ENCODE measurements at places on chromosomes 3 and 15.
A peak's percentile ranks its signal among the peaks of the same experiment; 100 is the strongest.

DNA sequence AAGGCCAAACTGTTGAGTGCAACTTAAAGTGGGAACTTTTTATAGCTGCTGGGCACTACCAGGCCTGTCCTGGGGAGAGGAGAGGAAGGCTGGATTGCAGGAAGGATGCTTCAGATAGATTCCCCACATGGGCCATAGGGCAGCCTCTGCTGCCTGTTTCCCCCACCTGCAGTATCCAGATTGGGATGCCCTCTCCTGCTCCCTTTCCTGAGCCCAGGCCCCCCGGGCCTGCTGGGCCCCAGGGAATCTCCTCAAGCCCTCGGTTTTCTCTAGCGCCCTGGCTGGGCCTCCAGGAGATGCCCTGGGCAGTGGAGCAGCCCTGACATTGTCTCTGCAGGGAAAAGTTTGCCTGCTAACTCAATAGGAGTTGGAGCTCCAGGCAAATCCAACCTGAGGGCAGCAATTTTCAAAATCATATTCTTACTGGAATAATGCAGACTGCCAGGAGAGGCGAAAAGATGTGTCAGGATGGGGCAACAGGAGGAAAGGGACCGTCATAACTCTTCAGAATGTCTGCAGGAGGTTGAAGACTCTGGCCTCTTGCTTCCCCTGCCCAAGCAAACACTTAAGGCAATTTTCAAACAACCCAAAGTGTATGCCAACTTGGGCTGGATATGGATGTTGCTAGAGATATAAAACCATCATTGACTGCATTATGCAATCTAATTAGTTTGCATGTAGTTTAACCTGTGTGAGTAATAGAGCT lies 4.4 kb downstream of the NR2F2 start:
- peaks cover 4% of the 10 kb centered on the region for H3K4me1 ChIP-seq
- peak overlapping the region; percentile 67 for H3K4me3 ChIP-seq
- H3K27ac ChIP-seq: peak overlapping the region; percentile 99
- no peak for DNase-seq
- no peaks in the 10 kb centered on the region for H3K36me3 ChIP-seq
- no peaks in the 10 kb centered on the region for H3K27me3 ChIP-seq

GRCh38 chr3:52433328-52433995 lies 11.4 kb downstream of the SEMA3G start:
- no peak overlapping the region for H3K4me3 ChIP-seq
- H3K27me3 ChIP-seq: no peaks in the 10 kb centered on the region
- H3K27ac ChIP-seq: peak overlapping the region; percentile 19
- peaks cover 50% of the 10 kb centered on the region for H3K4me1 ChIP-seq

DNA sequence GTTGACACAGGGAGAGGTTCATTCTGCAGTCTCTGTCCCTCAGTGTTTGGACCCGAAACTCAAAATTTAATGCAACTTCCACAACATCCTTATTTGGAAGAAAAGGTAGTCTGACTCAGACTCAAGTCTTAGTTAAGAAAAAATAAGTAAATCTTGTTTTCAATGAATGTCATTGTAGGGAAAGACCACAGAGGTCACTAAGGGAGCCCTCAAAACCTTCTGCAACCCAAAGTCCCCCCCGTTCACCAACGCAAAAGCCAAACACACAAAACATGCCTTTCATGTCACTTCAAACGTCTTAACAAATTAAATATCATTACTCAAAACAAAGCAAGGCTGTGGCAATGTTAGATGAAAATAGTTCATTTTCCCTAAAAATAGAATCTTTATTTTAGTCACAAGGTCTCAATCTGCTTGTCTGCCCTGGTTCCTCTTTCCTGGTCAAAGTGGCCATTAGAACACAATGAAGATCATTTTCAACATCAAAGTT lies 20.9 kb upstream of the SSUH2 start:
- DNase-seq: no peak
- H3K36me3 ChIP-seq: no peaks in the 10 kb centered on the region
- H3K27me3 ChIP-seq: no peaks in the 10 kb centered on the region
- H3K27ac ChIP-seq: no peak overlapping the region

DNA sequence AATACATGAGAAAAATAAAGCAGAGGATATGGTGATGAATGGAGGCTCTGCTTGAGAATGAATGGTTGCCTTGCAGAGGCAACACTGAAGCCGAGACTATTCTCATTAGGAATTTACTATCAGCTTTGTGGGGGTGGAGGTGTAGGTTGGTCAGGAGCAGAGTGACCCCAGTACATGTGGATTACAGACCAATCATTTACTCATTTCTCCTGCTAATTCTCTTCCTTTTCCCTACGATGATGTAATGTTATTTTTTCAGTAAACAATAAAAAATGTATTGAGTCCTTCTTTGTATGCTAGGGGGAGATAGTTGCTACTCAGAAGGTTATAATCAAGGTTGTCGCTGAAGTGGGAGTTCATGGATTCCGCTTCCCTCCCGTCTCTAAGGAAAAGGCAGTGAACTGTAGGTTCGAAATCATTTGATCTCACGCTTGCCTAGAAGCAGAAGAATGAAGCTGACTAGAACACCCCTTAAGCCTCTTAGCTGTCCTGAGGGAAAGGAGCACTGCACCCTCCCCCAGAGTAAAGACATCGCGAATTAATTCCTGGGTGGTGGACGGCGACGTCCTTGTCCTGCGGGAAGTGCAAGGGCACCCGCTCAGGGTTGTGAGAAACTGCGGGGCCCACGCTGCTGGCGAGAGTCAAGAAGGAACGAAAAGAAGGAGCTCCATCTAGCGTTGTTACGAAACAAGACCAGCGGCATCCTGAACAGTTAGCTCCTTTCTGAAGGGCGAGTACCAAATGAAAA lies 213.2 kb upstream of the PFN2 start:
- H3K27ac ChIP-seq: no peak overlapping the region
- H3K4me3 ChIP-seq: peak overlapping the region; percentile 37
- no peaks in the 10 kb centered on the region for H3K27me3 ChIP-seq
- peaks cover 5% of the 10 kb centered on the region for H3K4me1 ChIP-seq

DNA sequence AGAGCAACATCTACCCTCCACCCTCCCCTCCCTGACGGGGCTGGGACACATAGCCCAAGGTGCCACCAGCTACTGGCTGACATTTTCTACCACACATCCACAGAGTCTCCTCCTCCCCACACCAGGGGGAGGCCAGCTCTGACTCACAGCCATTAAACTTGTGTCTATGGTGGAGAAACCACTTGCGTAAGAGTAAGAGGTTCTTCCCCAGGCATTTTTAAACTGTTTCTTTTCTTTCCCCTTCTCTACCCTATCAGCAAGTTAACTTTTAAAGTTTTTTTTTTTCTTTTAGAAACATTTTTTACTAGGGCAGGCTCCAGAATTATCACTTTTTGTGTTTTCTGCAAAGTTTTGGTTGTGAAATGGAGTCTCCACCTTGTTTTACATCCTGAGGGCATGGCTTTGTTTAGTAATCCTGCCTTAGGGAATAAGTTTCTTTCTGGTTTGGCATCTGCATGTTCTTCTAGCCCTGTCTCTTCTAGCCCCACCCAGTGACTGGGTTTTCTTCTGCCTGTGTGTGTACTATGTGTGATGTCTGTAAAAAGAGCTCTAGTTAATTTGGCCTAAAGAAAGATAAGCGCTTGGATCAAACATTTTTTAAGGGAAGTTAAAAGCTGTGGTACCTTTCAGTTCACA lies 148.8 kb upstream of the GADL1 start:
- no peaks in the 10 kb centered on the region for H3K4me1 ChIP-seq
- no peak overlapping the region for H3K4me3 ChIP-seq
- DNase-seq: no peak
- no peaks in the 10 kb centered on the region for H3K36me3 ChIP-seq

GRCh38 chr15:80484333-80484864 lies 80.2 kb downstream of the ARNT2 start:
- H3K4me1 ChIP-seq: peaks cover 40% of the 10 kb centered on the region
- DNase-seq: no peak
- H3K27me3 ChIP-seq: no peaks in the 10 kb centered on the region
- H3K36me3 ChIP-seq: no peaks in the 10 kb centered on the region
- H3K4me3 ChIP-seq: no peak overlapping the region

- no peak overlapping the region for H3K4me3 ChIP-seq
- H3K27ac ChIP-seq: no peak overlapping the region
- H3K27me3 ChIP-seq: no peaks in the 10 kb centered on the region
Observed at GRCh38 chr3:174251681-174252080, 607.5 kb upstream of the NAALADL2 start.

- no peaks in the 10 kb centered on the region for H3K36me3 ChIP-seq
- H3K27ac ChIP-seq: no peak overlapping the region
- no peaks in the 10 kb centered on the region for H3K27me3 ChIP-seq
Observed at GRCh38 chr3:114207768-114208167, 28.9 kb upstream of the DRD3 start.

DNA sequence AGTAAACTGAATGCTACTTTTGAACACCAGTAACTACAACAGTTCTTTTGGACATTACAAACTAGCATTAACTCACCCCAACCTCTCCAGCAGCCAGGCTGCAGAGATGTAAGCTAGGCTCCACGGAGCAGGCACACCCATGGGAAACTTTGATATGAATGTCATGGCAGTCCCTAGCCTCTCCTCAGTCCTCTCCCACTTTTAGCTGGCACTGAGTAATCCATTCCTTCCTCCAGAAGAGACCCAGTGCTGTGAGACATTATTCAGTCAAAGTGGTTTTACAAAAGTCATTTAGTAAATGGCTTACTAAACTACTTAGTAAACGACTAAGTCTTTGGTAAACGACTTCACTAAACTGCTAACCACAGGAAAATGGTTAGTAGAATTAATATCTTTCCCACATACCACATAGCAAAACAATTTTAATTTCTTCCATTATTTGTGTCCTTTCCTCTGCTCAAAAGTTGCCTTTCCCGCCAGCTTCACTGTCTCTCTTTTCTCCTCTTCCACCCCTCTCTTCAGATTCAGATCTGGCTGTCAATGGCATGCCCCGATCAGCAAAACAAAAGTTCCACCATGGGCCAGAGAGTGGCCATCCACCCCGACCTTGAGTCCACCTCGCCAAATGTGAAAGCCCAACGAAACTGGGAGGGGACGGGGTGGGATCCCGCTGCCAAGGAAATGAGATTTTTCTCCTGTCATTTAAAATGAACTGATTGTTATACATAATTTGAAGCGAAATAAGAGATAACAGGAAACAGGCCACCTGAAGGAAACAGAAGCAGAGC lies 67.5 kb upstream of the TJP1 start:
- H3K27me3 ChIP-seq: no peaks in the 10 kb centered on the region
- H3K27ac ChIP-seq: no peak overlapping the region
- no peak for DNase-seq
- H3K4me3 ChIP-seq: no peak overlapping the region

- DNase-seq: no peak
- H3K4me3 ChIP-seq: no peak overlapping the region
- no peaks in the 10 kb centered on the region for H3K27me3 ChIP-seq
- H3K27ac ChIP-seq: no peak overlapping the region
Observed at GRCh38 chr3:126870608-126871210, 112.2 kb upstream of the PLXNA1 start.

- H3K36me3 ChIP-seq: no peaks in the 10 kb centered on the region
- H3K27me3 ChIP-seq: no peaks in the 10 kb centered on the region
- H3K4me3 ChIP-seq: no peak overlapping the region
- no peak overlapping the region for H3K27ac ChIP-seq
- no peak for DNase-seq
Observed at GRCh38 chr3:47299381-47300318, 16.9 kb downstream of the KLHL18 start.

DNA sequence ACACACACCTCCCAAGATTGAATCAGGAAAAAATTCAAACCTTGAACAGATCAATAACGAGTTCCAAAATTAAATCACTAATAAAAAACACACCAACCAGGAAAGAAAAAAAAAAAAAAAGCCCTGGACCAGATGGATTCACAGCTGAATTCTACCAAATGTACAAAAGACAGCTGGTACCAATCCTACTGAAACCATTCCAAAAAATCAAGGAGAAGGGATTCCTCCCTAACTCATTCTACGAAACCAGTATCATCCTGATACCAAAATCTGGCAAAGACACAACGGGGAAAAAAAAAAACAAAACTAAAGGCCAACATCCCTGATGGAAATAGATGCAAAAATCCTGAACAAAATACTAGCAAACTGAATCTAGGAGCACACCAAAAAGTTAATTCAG lies 54.4 kb upstream of the SLC12A8 start:
- H3K27ac ChIP-seq: no peak overlapping the region
- no peak overlapping the region for H3K4me3 ChIP-seq
- no peak for DNase-seq
- no peaks in the 10 kb centered on the region for H3K27me3 ChIP-seq
- H3K4me1 ChIP-seq: no peaks in the 10 kb centered on the region

All from vagina (tissue), 2 donors.